ENCODE measurements at places on chromosomes 2 and 18.

DNA sequence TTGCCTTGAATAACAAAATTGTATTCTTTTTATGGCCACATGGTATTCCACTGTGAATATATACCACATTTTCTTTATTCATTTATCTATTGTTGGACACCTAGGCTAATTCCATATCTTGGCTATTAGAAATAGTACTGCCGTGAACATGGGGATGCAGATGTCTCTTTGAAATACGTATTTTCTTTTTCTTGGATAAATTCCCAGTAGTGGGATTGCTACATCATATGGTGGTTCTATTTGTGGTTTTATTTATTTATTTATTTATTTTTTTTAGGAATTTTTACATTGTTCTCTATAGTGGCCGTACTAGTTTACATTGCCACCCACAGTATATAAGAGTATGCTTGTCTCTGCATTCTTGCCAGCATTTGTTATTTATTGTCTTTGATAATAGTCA, 679.8 kb upstream of the NRXN1 start:
- no peak for DNase-seq

GRCh38 chr18:12645751-12646203, 12.1 kb downstream of the SPIRE1 start:
- DNase-seq: no peak

DNA sequence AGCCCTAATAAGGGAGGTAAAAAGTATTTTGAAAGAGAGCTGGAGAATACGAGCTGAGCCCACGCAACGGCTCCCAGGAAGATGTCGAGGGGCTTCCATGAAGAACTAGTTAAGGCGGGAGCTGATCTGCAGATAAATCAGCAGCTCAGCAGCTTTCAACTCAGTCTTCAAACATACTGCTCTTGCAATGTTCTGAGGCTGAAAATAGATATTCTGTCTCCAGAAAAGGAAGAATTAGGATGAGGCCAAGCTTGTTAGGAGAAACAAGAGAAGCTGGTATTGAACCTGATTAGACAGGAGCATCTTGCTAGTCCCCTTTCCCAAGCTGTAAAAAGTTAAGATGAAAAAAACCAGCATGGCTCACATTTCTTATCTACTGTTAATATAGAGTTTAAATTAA, 91.1 kb downstream of the AFF3 start:
- DNase-seq: no peak

GRCh38 chr18:56414357-56414756, 224.0 kb downstream of the TXNL1 start:
- DNase-seq: no peak

DNA sequence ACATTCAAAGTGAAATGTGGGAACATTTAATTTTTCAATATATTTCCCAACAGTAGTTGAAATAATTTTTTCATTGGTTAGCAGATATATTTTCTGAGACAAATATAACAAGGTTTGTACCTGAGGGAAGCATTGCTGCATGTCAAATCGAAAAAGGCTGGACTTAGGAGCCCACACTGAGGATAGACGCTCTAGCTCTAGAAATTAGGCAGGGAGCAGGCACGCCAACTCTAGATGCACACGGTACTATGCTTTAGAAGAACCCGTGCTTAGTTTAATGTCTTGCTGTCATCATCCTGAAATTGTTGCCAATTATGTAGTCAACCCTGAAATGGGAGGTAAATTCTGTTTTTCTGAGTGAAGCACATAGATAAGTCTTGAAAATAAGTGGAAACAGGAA, 731.1 kb upstream of the ZNF804A start:
- no peak for DNase-seq

DNA sequence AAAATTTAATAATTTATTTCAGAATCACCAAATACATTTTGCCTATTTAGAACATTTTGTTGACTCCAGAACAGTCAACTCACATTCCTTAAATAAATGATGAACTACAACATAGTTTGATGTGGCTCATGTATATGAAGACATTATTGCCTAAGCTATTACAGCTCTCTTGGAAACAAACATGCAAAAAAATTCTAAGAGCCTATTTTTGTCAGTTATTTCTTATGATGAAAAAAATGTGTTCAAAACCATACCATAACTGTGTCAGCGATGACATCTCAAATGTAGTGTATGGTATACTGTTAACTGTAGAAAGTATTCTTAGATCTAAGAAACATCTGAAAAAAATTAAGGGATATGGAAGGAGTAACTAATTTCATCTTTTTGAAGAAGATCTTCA, 6.3 kb upstream of the EMILIN2 start:
- no peak for DNase-seq

GRCh38 chr2:214031566-214031965, 379.3 kb upstream of the VWC2L start:
- DNase-seq: no peak

GRCh38 chr2:201966691-201967438, 66.8 kb upstream of the FZD7 start:
- DNase-seq: no peak

- DNase-seq: no peak
These were observed 41.0 kb upstream of the ZFP36L2 start for GRCh38 chr2:43267381-43267780.

DNA sequence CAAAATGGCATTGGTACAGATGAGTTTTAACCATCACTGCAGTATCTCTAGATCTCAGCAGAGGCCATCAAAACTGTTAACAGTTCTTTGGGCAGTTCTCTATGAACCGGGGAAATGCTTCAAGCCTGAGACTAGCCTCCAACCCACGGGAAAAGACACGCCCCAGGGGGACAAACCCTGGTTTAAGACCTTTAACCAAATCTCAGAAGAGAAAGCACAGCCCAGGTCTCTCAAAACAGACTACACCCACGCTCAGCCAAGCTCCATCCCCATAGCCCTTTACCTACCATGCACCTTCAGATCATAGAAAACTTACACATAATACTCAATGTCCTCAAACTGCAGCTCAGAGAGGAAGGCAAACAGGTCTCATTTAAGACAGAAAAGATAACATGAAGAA, 78.3 kb downstream of the TMEM163 start:
- DNase-seq: no peak

GRCh38 chr2:29628108-29628745, 293.2 kb downstream of the ALK start:
- no peak for DNase-seq

- DNase-seq: no peak
These were observed 217.2 kb upstream of the OSR1 start for GRCh38 chr2:19575641-19576040.

DNA sequence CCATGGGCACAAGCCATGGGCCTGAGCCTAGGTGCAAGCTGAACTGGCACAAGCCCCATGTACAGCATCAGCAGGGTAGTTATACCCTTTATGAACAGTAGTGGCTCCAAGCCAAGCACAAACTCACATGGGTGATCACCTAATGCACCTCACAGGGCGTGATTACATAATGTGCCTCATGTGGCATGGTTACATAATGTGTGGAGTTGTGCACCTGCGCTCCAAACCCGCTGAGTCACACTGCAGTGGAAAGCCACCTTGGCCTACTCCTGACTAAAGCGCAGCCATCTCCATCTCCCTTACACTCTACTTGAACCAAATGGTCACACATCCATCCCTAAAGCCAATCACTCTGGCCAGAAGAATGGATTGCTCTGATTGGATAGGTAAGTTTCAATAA, 279.7 kb downstream of the MBD2 start:
- DNase-seq: no peak

All from T-helper 22 cell (primary cell).